Gastroesophageal sphincter (tissue), 4 donors: ENCODE measurements at places on chromosomes 5 and 9.
A peak's percentile ranks its signal among the peaks of the same experiment; 100 is the strongest.

DNA sequence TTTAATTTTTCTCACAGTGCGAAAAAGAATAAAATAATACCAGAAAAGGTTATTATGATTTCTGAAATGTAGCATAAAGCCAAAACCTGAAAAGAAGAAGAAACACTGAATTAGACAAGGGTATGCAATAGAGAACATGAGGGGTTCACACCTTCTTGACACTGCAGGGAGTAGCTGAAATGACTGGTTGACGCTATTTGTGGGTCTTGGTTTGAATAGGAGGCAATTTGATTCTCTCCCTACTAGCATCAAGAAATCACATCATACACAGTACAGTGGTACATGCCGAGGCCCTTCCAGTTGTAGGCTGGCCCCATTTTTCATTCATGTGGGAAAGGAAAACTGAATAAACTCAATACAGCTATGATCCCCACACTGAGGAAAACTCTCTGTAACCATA, 68.6 kb downstream of the NR3C1 start:
- ATAC-seq = no peak

DNA sequence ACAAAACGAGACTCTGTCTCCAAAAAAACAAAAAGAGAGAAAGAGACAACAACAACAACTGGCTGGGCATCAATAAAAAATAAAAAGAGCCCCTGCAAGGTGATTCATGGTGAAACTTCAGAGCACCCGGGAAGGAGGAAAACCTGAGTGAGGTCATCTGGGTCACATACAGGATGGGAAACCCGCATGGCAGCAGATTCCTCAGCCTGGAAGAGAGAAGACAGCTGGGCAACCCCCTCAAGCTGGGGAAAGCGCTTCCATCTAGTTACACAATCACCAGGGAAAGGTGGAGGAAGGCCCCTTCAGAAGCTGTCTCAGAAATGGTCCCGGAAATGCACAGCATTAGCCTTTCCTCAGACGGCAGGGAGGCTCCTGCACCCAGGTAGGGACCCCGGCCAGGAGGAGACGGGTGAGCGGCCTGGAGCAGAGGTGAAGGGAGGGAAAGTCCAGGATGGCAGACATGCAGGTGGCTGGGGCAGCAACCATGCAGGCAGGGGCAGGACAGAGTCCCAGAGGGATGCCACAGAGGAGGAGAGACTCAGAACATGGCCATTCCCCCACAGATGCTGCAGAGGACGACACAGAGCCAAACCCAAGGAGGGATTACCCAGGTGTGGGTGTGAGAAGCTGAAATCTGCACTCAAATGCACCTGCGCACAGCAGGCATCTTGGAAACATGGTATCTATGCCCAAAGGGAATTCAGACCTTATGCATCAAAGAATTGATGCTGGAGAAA, 29.4 kb downstream of the CAMSAP1 start:
- ATAC-seq = no peak

DNA sequence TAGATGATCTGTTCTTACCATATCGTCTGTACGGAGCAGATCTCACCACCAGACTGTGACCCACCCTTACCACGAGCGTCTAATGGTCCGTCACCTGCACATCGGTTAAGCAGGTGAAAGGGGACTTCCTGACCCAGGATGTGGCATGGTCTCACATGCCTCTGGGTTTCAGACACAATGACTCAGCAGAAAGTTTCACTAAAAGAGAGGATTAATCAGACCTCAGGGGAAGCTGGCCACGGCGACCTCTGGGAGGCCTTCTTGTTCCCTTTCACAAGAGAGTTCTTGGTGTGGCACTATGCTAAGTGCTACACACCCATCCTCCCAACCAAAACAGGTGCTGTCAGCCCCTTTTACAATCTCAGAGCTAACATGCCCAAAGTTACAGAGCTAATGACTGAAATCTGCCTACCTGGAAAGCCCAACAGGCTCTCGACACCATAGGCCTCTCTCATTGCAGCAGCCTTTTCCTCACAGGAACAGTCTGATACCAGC, 41.6 kb downstream of the ADAMTS12 start:
- ATAC-seq = no peak

DNA sequence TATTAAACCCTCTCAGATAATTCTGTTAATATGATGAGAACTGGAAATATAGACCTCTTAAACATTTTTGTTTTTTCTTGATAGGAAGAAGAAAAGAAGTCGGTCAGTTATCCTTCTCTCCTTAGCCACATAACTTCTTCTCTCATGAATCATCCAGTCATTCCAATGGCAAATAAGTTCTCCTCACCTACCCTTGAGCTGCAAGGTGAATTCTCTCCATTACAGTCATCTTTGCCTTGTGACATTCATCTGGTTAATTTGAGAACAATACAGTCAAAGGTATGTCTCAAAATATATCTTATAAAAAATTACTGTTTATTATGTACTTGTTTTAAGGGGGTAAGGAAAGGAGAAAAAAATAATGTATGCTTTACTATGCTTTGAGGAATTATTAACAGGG, 165.3 kb downstream of the MAN2A1 start:
- ATAC-seq = no peak

DNA sequence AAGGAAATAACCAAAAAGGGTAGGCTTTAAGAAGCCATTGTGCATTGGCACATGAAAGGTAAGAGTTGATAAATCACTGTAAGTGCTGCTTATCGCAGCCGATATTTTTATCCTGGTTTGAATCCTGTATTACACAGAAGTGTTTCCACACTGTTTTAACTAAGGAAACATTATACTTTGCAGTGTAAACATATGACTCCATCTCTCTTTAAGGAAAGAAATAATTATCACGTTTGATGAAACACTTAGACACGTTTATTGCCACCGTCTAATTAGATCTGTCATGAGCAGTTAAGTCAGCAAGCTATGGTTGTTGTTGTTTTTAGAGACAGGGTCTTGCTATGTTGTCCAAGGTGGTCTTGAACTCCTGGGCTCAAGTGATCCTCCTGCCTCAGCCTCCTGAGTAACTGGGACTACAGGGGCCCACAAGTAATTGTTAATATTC, 85.7 kb upstream of the TNFAIP8 start:
- no peak for ATAC-seq

DNA sequence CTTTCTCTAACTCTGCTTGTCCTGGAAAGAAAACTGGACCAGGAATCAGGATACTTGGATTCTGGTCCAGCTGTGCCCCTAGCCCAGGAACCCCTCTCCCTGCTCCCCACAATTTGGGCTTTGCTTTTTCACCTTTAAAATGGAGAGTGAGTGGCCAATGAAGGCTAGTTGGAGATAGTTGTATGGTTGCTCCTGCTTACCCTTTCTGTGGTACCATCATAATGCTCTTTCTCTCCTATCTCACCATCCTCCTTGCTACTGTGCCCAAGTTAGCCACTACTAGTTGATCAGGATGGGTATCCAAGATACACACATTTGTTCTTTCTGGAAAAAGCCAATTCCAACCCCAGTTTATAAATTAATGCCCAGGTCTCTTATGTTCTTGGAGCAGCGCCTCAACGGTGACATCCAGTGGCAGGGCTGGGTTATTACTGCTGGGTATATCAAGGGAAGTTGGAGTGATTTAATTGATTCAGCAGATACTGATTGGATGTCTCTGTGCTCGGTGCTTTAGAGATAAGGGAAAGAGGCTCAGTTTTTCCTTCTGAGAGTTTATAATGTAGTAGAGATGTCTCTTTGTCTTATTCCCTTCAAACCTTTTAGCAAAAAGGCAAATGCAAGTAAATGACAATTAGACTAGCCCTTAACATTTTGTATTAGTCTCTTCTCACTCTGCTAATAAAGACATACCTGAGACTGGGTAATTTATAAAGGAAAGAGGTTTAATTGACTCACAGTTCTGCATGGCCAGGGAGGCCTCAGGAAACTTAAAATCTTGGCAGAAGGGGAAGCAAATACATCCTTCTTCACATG, 38.5 kb downstream of the FAXDC2 start:
- ATAC-seq = peak; percentile 64

DNA sequence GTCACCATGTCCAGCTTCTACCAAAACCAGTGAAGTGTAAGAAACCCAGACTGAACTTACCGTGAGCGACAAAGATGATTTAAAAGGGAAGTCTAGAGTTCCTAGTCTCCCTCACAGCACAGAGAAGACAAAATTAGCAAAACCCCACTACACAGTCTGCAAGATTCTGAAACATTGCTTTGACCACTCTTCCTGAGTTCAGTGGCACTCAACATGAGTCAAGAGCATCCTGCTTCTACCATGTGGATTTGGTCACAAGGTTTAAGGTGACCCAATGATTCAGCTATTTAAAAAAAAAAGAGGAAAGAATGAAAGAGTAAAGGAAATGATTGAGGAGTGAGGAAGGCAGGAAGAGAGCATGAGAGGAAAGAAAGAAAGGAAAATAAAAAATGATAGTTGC, 19.8 kb downstream of the IL7R start:
- ATAC-seq = no peak

GRCh38 chr9:117434566-117434965, 19.7 kb upstream of the ASTN2 start:
- ATAC-seq = no peak

- ATAC-seq = no peak
Observed at GRCh38 chr9:109483744-109484429, 14.2 kb downstream of the PTPN3 start.
